ENCODE measurements at places on chromosomes 5 and 9. TPM values are rescaled to one million over a fixed set of nuclear protein-coding genes. Genes with fewer than 3 reads are reported as not detected.

CFAP77 gene
- total RNA-seq, result not detected

CATSPER3 gene
- total RNA-seq, result under 0.01 TPM

KCTD16 gene
- under 0.01 TPM for total RNA-seq

TLR4 gene
- total RNA-seq, result 0.26 TPM

- DNase-seq, result no peak
These were observed 625 bp downstream of the EXOSC2 start for GRCh38 chr9:130694205-130694604.

DNA sequence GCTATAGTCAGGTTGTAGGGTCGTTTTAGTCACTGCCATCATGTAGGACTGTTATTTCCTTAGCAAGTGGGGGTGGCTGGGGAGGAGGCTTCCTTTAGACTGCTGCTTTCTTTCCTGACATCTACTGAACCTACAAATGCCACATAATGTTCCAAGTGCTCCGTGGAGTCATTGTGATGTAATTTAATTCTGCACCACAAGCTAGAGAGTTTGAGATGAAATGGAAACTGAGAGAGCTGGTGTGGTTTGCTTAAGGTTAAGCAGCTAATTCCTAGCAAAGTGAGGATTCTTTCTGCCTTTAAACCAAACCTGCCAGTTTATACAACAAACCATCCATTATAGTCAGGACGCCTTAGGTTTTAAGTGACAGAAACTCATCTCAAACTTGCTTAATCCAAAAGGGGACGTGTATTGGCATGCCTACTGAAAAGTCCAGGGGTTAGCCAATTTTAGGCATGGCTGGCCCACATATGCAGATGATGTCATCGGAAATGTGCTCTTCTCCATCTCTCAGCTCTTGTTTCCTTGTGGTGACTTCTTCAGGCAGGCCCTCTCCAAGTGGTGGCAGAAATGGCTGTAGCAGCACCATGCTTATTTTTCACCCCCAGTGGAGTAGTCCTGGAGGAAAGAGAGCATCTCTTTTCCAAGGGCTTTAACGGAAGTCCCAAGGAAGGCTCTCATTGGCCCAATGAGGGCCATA is 30.5 kb downstream of the ZNF618 start:
- DNase-seq, result peak; percentile 88

- no peak for DNase-seq
These were observed 18.3 kb downstream of the BRD3OS start for GRCh38 chr9:134043531-134043988.

DNA sequence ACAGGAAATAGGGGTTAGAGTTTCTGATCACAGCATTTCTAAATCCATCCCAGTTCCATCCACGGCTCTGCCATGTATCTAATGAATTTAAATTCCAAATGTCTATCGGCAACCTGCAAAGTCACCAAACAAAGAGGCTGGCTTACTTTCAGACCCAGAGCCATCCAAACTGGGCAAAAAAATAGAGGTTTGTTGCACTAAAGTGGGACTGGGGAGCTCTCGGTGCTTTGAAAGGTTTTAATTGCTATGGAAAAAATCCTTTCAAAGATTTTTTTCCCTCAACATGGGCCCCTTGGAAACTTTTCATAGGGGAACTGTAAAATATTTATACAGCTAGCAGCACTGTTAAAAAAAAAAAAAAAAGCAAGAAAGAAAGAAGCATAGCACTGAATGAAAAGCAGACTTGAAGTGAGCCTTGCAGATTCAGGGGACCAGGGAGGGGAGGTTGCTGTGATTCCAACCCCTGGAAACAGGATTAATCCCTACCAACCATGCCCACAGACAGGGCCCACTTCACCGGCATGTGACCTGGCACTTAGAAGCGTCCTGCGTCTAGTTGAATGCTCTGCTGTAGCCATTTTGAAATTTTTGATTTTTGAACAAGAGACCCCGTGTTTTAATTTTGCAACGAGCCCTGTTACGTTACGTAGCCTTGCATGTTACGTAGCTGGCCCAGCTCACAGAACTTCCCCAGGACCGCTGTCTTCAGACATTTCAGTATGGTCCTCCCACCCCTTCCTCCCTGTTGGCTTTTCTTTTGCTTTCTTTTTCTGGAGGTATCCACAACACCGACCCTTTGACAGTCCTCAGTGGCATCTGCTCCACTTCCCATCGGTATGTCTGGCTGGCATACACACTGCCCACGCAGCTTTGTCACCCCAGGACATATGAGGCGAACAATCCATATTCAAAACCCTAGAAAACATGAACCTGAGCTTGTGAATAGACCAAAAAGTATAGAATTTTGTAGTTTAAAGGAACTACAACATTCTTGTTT is 105.3 kb upstream of the NFIB start:
- no peak for DNase-seq

- DNase-seq, result no peak
These were observed 214.9 kb upstream of the DAP start for GRCh38 chr5:10975945-10976344.

- no peak for DNase-seq
These were observed 188.5 kb downstream of the COX7C start for GRCh38 chr5:86806206-86806605.

GRCh38 chr5:2375757-2376250 is 375.7 kb downstream of the IRX2 start:
- DNase-seq, result no peak

Measured in bronchial epithelial cell (primary cell).